Thymus (tissue), 14 donors: ENCODE measurements at places on chromosomes 16 and 17. TPM values are rescaled to one million over a fixed set of nuclear protein-coding genes. Genes with fewer than 3 reads are reported as not detected.

GRCh38 chr16:50940275-50940854, 198.5 kb downstream of the CYLD start:
- H3K36me3 ChIP-seq = no peaks in the 10 kb centered on the region
- H3K4me3 ChIP-seq = no peak overlapping the region
- no peak for DNase-seq

- peaks cover 8% of the 10 kb centered on the region for H3K4me1 ChIP-seq
- H3K27ac ChIP-seq = no peak overlapping the region
- H3K4me3 ChIP-seq = no peak overlapping the region
- no peak for DNase-seq
- peaks cover 2% of the 10 kb centered on the region for H3K27me3 ChIP-seq
Measured at GRCh38 chr16:31479751-31480150, 3.2 kb upstream of the SLC5A2 start.

- H3K4me1 ChIP-seq = peaks cover 45% of the 10 kb centered on the region
- no peak overlapping the region for H3K27ac ChIP-seq
- H3K4me3 ChIP-seq = no peak overlapping the region
- no peaks in the 10 kb centered on the region for H3K27me3 ChIP-seq
Measured at GRCh38 chr16:24009955-24010354, 174.2 kb downstream of the PRKCB start.

GRCh38 chr17:18102640-18103039, 5.9 kb upstream of the MYO15A start:
- DNase-seq = no peak
- H3K4me3 ChIP-seq = no peak overlapping the region
- H3K36me3 ChIP-seq = peaks cover 76% of the 10 kb centered on the region
- H3K27ac ChIP-seq = no peak overlapping the region
- no peaks in the 10 kb centered on the region for H3K4me1 ChIP-seq

- no peaks in the 10 kb centered on the region for H3K4me1 ChIP-seq
- no peak overlapping the region for H3K27ac ChIP-seq
- no peak for DNase-seq
Measured at GRCh38 chr17:10757647-10758046, 27.8 kb upstream of the TMEM220 start.

- no peaks in the 10 kb centered on the region for H3K27me3 ChIP-seq
- no peak for DNase-seq
- no peaks in the 10 kb centered on the region for H3K36me3 ChIP-seq
- H3K4me3 ChIP-seq = no peak overlapping the region
Measured at GRCh38 chr17:81130385-81131361, 34.6 kb upstream of the PVALEF start.

DNA sequence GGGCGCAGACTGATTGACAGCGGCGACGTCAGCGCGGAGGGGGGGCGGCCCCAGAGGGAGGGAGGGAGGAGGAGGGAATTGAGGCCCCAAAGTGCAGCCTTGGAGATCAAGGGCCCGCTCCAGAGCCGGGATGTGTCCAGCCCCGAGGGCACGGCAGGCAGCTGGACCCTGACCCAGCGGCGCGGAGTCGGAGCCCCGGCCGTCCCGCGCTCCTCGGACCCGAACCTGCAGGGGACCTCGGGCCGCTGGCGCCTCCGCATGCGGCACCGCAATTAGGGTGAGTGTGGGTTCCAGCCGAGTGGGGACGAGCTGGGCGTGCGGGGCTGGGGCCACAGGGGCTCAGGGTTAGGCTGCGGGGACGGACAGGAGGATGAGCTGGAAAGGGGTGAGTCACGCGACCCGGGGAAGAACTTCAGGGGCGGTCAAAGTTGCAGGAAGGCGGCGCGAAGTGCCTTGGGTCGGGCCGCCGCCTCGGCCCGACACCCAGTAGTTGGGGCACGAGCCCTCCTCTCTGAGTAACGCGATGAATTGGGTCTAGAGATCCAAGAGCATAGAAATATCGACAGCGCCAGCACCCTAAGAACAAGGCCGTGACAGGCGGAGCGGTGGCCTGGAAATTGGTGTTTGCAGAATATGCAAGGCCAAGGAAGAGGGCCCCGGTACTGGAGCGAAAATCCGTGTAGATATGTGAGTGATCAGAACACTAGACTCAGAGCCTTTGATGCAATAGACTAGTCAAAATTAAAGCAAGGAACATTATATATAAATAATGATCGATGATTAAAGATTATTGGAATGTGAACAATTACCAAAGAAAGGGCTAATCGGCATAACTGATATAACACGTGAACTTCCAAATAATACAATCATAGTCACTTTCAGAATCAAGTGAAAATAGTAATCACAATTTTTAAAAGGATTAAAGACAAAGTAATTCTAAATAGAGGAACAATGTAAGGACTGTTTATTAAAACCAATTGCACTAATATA, at the start of gene TBX4:
Gene TBX4, plus strand, starts transcription at position 122 of the 990 bp plus-strand sequence. CDS start 4,069 bp downstream, outside the sequence.
- H3K36me3 ChIP-seq = no peaks in the 10 kb centered on the region
- H3K4me3 ChIP-seq = no peak within 1 kb of the TSS
- peaks cover 79% of the 10 kb centered on the region for H3K27me3 ChIP-seq
- H3K4me1 ChIP-seq = peaks cover 4% of the 10 kb centered on the region
- no peak for DNase-seq

- peaks cover 10% of the 10 kb centered on the region for H3K4me1 ChIP-seq
- H3K4me3 ChIP-seq = no peak overlapping the region
- no peaks in the 10 kb centered on the region for H3K36me3 ChIP-seq
- H3K27me3 ChIP-seq = peaks cover 76% of the 10 kb centered on the region
- DNase-seq = no peak
Measured at GRCh38 chr17:32268734-32269288, 3.2 kb downstream of the RHBDL3 start.

DNA sequence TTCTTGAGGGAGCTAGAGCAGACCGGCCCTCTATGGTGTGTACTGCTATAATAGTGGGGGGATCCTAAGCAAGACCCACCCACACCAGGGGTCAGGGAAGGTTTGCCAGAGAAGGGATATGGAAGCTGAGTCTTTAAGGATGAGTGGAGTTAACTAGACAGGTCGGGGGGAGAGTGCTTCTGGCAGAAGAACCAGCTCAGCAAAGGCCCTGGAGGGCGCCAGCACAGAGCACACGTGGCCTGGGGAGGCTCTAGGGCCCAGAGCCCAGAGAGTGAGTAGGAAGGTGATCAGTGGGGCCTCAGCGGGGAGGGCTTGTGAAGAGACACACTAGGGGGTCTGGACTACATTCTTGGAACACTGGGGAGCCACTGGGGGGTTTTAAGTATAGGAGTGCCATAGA, 21.1 kb downstream of the NGFR start:
- no peaks in the 10 kb centered on the region for H3K27me3 ChIP-seq
- no peaks in the 10 kb centered on the region for H3K36me3 ChIP-seq
- H3K4me3 ChIP-seq = no peak overlapping the region
- DNase-seq = no peak
- H3K4me1 ChIP-seq = peaks cover 23% of the 10 kb centered on the region
- no peak overlapping the region for H3K27ac ChIP-seq

- H3K27me3 ChIP-seq = peaks cover 44% of the 10 kb centered on the region
- peak overlapping the region; percentile 67 for H3K27ac ChIP-seq
- H3K4me1 ChIP-seq = peaks cover 37% of the 10 kb centered on the region
- no peak for DNase-seq
Measured at GRCh38 chr17:19005137-19005773, 691 bp upstream of the FAM83G start.

GRCh38 chr17:50147841-50148225, 2.6 kb downstream of the PPP1R9B start:
- H3K4me3 ChIP-seq = peak overlapping the region; percentile 94
- H3K27ac ChIP-seq = peak overlapping the region; percentile 3
- H3K4me1 ChIP-seq = peaks cover 47% of the 10 kb centered on the region
- H3K36me3 ChIP-seq = peaks cover 32% of the 10 kb centered on the region

DNA sequence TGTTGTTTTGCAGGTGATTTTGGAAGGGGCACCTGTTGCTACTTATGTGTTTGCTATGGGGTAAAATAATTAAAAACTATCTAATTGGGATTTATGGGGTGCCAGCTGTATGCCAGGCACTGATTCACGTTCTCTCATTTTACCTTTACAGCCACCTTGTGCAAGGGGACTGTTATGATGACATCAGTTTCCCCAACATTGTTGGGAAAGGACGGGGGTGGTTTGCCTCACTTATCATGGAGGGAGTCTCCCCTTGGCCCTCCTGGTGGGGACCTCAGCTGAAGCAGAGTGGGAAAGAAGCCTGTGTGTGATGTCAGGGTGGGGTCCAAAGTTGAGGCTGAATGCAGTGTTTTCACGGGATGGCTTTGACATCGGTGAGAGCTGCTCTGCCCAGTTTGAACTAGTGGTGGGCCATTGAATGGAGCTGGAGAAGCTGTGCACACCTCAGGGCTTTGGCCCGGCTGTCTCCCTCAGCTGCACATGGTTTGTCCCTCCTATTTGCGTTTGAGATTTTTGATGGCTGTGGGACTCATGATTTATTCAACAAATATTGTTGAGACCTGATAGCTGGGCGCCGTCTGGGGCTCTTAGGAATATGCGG, 36.1 kb downstream of the CMIP start:
- H3K4me1 ChIP-seq = peaks cover 55% of the 10 kb centered on the region
- DNase-seq = no peak
- H3K27me3 ChIP-seq = no peaks in the 10 kb centered on the region
- H3K36me3 ChIP-seq = peaks cover 6% of the 10 kb centered on the region
- no peak overlapping the region for H3K27ac ChIP-seq

DNA sequence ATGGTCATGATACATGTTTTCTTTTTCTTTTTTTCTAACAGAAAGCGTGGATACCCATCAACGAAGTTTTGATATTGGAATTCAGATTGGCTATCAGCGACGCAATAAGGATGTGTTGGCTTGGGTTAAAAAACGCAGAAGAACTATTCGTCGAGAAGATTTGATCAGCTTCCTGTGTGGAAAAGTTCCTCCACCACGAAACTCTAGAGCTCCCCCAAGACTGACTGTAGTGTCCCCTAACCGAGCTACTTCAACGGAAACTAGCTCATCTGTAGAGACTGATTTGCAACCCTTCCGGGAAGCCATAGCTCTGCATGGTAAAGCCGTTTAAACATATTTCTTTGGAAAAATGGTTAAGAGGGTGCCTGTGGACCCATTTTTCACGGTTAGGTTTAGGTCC, 11.5 kb downstream of the HAPSTR1 start:
- H3K27me3 ChIP-seq = no peaks in the 10 kb centered on the region
- no peak overlapping the region for H3K27ac ChIP-seq
- peaks cover 11% of the 10 kb centered on the region for H3K4me1 ChIP-seq
- H3K36me3 ChIP-seq = peaks cover 38% of the 10 kb centered on the region

DNA sequence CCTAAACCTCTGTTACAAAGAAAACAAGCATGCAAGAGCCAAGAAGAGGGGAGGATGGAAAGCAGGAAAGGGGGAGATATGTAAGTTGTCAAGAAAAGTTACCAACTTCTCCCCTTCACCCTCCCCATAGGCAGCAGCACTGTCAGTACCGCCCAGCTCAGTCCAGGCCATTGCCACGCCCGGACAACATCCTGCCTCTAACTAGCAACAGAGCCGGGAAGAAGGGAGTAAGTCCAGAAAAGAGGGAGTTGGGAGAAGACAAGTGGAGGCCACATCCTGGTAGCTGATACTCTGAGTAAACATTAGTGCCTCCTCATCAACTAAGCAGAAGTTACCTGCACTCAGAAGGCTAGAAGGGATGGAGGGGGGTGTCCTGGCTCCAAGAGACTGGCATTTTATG, 113.6 kb downstream of the SMG6 start:
- H3K36me3 ChIP-seq = peaks cover 38% of the 10 kb centered on the region
- no peak overlapping the region for H3K4me3 ChIP-seq
- H3K27ac ChIP-seq = no peak overlapping the region
- no peaks in the 10 kb centered on the region for H3K27me3 ChIP-seq
- peaks cover 24% of the 10 kb centered on the region for H3K4me1 ChIP-seq
- DNase-seq = no peak

DNA sequence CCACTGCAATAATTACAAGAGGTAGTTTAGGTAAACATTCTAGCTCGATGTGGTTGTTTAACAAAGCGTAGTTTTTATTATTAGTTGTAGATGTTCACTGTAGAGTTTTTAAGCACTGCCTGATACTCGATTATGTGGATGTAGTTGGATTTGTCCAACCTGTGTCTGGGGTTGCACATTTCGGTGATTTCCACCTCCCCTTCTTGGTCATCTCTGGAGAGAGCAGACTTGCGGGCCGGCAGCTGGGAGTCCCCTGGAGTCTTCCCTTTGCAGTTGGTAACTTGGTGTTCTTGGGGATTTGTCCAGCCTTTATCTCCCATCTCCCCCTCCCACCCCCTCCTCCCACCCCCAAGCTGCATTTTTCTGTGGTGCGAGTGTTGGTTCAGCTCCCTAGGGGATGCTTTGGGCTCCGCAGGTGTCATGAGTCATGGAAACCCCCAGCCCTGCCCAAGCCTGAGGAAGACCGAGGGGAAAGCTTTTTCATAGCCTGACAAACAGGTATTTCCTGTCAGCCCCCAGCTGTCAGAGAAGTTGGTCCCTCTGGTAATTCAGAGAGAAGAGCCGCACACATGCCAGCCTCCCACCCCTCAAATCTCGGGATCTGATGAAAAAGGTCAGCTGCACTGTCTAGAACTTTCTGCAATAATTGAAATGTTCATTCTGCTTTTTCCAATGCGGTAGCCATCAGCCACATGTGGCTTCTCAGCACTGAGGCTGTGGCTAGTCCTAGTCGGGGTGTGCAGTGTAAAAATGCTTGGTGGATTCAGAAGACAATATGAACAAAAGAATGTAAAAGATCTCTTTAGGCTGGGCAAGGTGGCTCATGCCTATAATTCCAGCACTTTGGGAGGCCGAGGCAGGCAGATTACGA, 50.3 kb downstream of the KSR1 start:
- H3K4me3 ChIP-seq = no peak overlapping the region
- H3K36me3 ChIP-seq = no peaks in the 10 kb centered on the region
- no peak for DNase-seq
- H3K27ac ChIP-seq = peak overlapping the region; percentile 77
- no peaks in the 10 kb centered on the region for H3K27me3 ChIP-seq
- H3K4me1 ChIP-seq = peaks cover 38% of the 10 kb centered on the region

DNA sequence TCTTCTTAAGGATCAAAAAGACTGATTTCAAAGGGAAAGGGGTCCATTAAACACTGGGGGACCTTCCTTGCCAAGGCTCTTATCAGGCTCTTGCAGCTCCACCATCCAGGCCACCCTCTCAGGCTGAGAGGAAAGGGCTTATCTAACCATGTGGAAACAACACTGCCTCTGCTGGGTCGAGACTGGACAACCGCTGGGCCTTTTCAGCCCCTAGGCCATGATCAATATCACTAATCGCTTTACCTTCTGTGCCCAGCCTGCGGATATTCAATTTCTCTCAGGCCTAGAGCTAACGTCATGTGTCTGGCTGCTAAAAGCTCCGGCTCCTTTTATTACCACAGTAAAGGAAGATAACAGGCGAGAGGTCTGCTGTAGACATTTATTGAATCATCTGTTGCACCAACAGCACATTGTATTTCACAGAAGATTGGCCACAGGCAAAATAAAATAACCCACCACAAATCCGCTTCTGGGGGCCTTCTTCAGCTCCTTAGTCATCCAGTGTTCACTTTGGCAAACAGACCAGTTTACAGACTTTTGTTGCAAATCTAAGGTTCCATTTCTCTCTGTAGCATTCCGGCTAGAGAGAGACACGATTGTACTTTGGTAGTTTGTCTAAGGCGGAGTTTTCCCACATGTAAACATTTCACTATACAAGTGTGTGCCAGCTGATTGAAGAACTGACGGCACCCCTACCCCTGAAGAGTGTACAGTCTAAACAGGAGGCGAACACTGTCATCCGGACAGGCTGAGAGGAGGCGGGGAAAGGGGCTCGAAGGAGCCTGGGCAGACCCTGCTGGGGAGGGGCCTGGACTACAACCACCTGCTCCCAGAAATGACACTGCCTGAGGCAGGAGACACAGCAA, 13.9 kb downstream of the CYB561 start:
- H3K27me3 ChIP-seq = no peaks in the 10 kb centered on the region
- no peak for DNase-seq

SLC35G6 gene
- not detected for total RNA-seq

GCGR gene
- total RNA-seq = 0.05 TPM

CAMKK1 gene
- total RNA-seq = 4.9 TPM

CPHXL2 gene
- total RNA-seq = not detected

KRTAP4-5 gene
- not detected for total RNA-seq

KCNH4 gene
- 0.05 TPM for total RNA-seq

MT4 gene
- total RNA-seq = 7.5 TPM
